Psoas muscle (tissue), 8 donors: ENCODE measurements at places on chromosomes 11 and 22. TPM values are rescaled to one million over a fixed set of nuclear protein-coding genes. Genes with fewer than 3 reads are reported as not detected.

NRIP3 gene
- 0.23 TPM for polyA plus RNA-seq

A4GALT gene
- 6.5 TPM for polyA plus RNA-seq

OR10D3 gene
- polyA plus RNA-seq, result not detected

ARHGEF17 gene
- 7.9 TPM for polyA plus RNA-seq

RIC3 gene
- 0.46 TPM for polyA plus RNA-seq

INPP5J gene
- polyA plus RNA-seq, result 0.14 TPM

MYO18B gene
- 79.3 TPM for polyA plus RNA-seq

FAU gene
- polyA plus RNA-seq, result 798 TPM

SEC14L6 gene
- not detected for polyA plus RNA-seq

DCHS1 gene
- 1.7 TPM for polyA plus RNA-seq

BCO2 gene
- 3.5 TPM for polyA plus RNA-seq

MS4A3 gene
- polyA plus RNA-seq, result 0.03 TPM
